ENCODE measurements at places on chromosomes 16 and 17.
A peak's percentile ranks its signal among the peaks of the same experiment; 100 is the strongest.

GRCh38 chr17:82242698-82242976 lies 13.8 kb downstream of the SLC16A3 start:
- DNase-seq = no peak

DNA sequence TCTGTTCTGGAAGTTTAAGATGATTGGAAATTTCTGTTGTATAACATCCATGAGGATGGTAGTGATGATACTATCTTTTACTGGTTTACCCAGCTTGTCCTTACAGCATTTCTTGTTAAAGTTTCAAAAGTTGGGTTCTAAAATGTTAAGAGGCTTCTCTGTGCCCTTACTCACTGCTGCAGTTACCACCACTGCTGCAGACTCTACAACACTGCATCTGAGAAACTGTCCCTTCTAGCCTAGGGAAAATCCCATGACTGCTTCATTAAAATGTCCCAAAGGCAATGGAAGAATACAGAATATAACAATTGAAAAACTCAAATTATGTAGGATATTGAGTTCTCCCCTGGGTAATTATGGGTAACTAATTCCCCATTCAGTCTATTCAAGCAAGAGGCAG lies 3.8 kb upstream of the NSRP1 start:
- DNase-seq = no peak

DNA sequence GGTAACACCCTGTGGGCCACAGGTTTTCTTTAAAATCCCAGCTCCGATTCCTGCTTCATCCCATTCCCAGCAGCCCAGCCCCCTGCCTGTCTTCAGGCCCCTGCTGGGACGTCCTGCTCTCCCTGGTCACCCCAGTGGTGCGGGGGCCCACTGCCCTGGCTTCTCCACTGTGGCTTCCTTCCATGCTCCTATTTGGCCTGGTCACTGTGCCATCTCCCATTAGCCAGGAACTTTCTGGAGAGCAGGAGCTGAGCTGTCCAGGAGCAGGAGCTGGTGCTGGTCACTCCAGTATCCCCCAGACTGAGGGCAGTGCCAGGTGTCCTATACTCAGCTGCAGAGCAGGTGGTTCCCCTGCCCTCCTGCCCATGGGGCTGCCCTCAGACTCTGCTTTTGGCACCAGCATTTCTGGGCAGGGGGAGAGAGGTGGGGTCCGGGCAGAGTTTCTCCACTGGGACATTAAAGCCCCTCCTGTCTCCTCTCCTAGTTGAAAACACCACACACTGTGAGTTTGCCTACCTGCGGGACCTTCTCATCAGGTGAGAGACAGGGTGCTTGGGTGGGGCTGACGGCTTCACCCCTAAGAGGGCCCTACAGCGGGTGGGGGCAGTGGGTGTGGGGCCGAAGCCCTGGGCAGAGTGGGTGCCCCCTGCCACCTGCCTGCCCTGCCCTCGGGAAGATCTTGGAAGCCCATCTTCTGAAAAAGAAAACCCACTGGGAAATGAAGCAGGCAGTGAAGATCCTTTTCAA lies 356.2 kb downstream of the SEC14L1 start:
- no peak for DNase-seq

- DNase-seq = no peak
Observed at GRCh38 chr16:89853306-89853993, 19.9 kb upstream of the TCF25 start.

DNA sequence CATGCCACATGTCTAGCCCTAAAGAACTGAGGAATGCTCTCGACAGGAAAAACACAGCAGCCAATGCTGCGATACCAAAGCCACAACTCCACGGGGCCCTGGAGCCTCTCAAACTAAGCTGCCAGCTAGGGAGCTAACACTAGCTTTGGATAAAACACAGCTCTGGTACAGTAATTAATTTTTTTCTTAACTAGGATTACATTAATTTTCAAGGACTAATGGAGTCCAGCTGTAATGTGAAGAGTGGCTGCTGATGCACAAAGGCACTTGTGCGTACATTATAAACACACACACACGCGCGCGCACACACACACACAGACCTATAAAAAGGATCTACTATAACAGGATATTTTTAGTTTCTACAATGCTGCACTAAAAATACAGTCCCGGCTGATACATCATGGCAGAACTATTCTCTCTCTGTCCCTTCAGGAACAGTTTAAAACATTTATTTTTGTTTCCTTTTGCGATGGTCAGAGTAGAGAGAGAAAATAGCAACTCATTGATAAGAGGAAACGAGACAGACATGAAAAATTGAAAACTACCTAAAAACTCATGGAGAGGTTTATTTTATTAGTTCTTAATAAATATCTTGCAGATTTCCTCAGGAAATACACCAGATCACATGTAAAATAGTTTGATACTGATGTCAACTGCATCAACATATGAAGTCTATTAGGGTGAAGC lies 88.5 kb downstream of the SMG6 start:
- no peak for DNase-seq

GRCh38 chr17:27293359-27293897 lies 486 bp upstream of the WSB1 start:
- DNase-seq = peak; percentile 2

GRCh38 chr17:43471585-43472160 lies 12.1 kb upstream of the DHX8 start:
- DNase-seq = no peak

DNA sequence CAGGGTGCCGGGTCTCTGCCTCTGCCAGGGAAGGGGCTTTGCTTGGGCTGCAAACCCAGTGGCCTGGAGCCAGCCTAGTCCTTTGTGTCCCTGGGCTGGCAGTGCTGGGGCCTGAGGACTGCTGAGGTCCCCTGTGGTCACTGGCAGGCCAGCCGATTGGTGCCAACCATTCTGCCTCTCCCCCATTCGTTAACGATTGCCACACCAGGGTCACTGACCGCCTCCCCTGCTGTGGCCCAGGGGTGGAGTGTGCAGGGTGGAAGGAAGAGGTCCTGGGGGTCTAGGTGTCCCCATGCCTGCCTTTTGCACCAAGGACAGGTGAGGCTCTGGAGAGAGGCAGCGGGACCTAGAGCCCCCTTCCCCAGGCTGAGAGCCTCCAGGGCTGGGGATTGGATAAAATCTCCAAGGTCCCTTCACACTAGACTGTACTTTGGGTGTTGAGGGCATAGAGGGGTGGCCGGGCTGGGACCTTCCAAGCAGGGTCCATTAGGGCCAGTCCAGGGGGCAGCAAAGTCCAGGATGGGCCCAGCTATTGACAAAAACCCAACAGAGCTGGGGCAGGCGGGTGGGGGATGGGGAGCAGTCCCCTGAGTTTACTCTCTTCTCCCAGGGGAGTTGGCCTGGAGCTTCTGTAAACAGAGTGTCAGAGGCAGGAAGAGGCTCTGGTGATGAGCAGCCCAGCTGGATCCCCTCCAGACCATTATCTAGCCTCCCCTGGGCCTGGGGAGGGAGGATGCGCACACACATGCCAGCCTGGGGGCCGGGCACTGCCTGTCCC lies 1.1 kb downstream of the VASN start:
- no peak for DNase-seq

GRCh38 chr16:75065149-75065505 lies 51.5 kb downstream of the LDHD start:
- DNase-seq = no peak

- no peak for DNase-seq
Observed at GRCh38 chr16:61713787-61714186, 322.5 kb downstream of the CDH8 start.

DNA sequence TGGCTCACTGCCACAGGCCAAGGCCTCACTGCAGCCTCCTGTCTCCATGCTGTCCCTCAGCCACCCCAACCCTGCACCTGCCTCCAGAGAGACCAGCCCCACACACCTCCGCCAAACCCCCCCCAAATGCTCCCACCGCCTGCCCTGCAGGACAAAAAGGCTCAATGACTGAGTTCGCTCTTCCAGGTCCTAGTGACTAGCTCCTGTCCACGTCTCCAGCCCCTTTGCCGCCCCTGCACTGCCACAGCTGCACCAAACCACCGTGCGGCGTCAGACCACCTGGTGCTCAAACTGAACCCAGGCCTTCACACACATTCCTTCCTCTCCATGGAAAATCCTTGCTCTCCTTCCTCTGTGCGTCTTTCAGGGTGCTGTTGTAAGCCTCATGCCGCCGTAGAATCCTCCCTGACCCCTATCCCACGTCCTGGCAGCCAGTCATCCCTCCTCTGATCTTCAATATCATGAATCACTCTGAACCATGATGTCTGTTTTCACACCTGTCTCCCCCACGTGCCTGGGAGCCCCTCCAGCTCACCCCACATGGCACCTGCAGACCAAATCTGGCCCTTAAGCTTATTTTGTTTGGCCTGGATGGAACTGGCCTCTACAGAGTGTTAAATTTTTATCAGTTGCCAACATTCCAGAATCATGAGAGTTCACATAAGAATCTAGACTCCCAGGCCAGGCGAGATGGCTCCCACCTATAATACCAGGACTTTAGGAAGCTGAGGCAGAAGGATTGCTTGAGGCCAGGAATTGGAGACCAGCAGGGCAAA lies 4.3 kb upstream of the GSG1L start:
- DNase-seq = no peak

DNA sequence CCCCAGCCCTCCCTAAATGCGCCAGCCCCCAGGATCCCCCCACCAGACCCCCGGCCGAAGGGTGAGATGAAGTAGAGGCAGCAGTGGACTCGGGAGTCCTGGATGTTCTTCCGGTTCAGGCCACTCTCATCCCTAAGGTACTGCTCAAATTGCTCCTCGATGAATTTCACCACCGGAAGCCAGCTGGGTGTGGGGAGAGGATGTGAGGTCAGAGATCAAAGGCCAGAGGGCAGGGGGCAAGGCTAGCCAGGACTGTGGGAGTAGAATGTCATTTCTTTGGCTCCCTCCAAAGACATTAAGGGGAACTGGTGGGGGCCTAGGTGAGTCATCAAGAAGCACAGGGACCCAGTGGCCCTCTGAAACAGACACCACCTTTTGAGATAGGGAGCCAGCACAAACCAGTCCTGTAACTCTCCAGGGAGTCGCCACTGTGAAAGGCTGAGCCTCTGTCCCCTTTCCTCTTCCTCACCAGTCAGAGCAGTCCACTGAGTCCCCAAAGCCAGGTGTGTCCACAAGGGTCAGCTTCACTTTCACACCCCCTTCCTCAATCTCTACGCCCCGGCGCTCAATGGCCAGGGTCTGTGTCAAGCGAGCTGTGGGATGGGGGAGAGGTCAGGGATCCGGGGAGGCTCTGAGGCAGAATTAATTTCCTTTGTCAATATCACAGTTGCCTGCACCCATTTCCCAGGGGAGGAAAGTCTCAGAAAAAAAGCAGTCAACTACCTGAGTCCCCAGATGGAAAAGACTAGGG lies 895 bp downstream of the SEPTIN1 start:
- DNase-seq = no peak

DNA sequence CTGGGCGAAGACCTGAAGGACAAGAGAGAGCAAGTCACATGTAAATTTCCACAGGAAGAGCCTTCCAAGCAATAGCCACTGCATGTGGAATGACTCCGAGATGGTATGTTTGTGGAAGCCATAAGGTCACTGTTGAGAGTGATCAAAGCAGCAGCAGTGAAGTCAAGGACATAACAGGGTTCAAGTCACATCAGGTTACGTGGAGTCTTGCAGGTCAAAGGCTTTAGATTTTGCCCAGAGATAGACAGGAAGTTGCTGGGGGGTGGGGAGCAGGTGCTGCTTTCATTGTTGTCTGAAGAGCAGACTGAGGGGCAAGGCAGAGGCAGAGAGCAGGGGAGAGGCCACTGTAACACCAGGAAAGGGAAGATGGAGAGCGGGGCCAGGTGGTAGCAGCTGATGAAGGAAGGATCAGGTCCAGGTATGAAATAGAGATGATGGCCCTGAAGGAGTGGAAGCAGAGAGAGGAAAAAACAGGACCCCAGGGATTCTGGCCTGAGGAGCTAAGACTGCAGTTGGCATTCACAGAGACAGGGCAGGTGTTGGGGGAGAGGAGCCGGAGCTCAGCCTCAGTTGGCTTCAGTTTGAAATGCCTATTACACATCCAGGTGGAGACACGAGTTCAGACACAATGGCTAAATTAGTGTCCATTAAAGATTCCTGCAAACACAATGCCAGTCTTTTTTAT lies 129.3 kb upstream of the AXIN2 start:
- no peak for DNase-seq

- DNase-seq = no peak
Observed at GRCh38 chr17:28533091-28533807, 19.2 kb downstream of the UNC119 start.

GRCh38 chr16:12462426-12463280 lies 341.0 kb downstream of the CPPED1 start:
- DNase-seq = no peak

DNA sequence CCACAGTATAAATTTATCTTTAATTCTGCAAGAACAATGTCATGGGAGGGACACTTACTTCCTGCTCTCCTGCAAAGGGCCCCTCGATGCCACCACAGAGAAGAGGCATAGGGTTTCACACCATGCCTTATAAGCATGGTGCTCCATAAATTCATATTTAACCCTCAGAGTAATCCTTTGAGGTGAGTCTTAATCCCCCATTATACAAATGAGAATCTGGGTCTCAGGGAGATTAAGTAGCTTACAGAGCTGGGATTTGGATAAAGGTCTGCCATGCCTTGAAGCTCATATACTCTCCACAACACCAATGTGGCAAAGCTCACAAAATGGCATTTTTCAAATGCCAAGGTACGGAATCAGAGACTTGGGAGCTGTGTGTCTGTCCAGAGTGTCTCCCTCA lies 268.5 kb upstream of the CCL2 start:
- no peak for DNase-seq

DNA sequence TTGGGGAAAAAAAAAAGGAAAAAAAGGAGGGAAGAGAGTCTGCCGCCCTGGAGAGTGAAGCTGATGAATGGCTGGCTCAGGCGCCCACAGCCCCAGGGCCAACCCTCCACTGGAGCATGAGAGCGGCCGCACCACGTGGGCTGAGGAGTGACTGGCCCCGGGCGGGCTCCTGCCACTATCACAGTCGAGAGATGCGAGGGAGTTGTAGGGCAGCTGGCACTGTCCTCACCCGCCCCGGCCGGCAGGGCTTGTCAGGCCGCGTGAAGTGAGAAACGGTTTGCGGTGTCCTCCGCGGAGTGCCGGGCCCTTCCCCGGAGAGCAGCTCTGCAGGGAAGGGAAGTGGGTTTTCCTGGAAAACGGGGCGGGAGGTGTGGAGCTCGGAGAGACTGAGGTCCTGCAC lies 45.9 kb downstream of the JPH3 start:
- no peak for DNase-seq

- DNase-seq = no peak
Observed at GRCh38 chr17:49469831-49470810, 25.0 kb upstream of the NGFR start.

DNA sequence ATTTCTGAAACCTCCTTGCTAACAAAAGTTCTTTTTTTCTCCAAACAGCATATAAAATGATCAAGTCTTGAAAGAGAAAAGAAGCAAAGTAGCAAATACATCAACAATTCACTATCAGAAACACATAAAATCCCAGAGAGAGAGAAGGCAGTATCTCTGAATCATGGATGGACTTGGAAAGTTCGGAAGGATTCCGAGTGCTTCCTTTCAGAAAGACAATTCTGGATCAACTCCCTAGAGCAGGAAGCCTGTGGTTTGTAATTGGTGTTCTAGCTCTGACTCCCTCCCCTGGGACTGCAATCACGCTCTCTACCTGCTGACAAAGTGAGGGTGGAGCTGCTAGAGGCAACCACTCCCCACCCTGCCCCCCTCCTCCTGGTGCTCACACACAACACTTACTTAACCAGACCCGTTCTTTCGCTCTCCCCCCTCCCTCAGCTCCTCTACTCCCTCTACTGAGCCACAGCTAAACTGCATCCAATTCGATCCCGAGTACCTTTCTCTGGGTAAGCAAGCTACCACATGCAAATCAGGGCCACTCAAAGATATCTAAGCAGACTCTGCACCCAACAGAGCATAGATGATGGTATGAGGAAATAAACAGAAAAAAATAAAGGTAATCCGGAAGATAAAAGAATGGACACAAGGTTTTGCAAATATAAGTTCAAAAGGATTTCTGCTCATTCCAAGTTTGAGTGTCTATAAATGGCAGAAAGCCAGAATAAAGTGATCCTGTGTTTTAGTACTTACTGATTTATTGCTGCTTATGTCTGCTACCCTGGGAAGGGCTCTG lies at the start of gene RNF43:
Gene RNF43, minus strand, starts transcription at position 235 of the 793 bp plus-strand sequence. CDS start 1,957 bp downstream, outside the sequence.
- DNase-seq = peak; percentile 77
